ENCODE measurements at places on chromosomes 5 and 9. TPM values are rescaled to one million over a fixed set of nuclear protein-coding genes. Genes with fewer than 3 reads are reported as not detected.

EPB41L4B gene
- total RNA-seq = 0.22 TPM

C7 gene
- 0.09 TPM for total RNA-seq

AFAP1L1 gene
- 226 TPM for total RNA-seq

DIAPH1 gene
- total RNA-seq = 38.7 TPM

Measured in dermis lymphatic vessel endothelial cell (primary cell).